Activated CD4-positive, CD25-positive, alpha-beta regulatory T cell (primary cell): ENCODE measurements at places on chromosomes 5 and 9.

DNA sequence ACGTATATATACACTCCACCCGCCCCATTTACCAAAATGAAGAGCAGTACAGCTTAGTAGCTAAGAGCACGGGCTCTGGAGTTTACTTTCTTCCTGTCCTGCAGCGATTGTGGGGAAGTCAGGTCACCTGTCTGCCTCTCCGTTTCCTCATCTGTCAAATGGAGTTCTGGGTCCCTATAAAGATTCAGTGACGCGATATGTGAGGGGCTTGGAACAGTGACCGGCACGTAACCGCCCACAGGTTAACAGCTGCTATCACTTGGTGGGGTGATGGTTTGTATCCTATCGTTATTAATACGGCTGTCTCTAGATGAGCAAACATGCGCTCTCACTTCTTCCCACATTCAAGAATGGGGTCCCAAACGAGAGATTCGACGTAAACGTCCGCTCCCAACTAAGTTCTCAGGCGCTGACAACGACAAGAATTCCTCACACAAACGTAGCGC, 426 bp downstream of the FAM114A2 start:
- no peak for DNase-seq

DNA sequence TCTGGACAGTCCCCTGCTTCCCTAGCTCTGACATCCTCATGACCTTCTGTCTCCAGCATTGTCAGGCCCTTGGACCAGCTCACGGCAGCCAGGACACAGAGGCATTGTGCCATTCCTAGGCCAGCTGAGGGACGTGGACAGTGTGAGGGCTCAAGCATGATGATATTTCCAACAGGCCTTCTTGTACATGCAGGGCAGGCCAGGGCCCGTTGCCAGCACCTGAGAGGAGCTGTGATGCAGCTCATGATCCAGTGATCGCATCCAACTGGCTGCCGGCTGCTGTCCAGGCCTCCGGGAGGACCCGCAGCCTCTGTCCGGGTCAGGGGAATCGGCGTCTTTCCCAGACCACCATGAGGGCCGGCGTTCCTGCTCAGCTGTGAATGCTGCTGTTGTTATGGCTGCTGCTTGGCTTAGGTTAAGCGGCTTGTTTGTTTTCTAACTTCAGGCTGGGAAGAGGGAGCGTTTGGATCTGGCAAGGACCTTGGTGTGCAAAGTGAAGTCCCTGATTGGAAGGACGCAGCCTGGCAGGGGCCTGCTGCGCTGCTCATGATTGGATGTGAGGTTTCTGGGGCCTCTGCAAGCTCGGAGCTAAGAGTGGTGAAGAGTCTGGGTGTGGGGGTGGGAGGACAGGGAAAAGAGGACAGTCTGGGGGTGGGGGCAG, 53.8 kb downstream of the PDZD2 start:
- DNase-seq = no peak

- no peak for DNase-seq
Measured at GRCh38 chr5:105350486-105351140, 1788.0 kb upstream of the NUDT12 start.

DNA sequence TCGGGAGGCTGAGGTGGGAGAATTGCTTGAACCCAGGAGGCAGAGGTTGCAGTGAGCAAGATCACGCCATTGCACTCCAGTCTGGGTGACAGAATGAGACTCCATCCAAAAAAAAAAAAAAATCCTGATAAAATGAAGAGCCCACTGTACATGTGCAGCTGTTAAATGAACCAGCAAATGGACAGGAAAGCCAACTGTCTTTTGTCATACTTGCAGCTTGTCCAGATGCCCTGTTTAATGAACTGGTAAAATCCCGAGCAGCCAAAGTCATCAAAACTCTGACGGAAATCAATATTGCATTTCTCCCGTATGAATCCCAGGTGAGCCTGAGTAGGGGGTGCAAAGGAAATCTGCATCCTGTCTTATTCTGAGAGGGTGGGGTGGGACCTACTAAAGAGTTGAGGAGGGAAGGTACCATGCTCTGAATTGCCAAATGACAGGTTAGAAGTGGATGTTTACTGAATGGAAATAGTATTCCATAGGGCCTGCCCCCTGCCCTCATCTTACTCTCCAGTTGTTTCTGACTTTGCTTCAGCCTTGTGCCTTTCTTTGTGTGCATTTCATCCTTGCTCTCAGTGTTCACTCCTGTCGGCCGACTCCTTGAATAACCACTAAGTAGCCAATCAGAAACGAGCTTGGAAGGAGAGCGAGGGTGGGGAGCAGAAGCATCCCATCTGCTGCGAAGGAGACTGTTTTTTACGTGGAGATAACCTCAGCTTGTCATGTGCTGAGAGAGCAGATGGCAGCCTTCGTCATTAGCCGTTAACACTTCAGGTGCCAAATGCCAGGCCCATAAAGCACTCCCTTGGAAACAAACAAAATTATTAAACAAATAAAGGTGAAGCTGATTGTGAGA, 45.7 kb upstream of the CFAP157 start:
- DNase-seq = no peak

DNA sequence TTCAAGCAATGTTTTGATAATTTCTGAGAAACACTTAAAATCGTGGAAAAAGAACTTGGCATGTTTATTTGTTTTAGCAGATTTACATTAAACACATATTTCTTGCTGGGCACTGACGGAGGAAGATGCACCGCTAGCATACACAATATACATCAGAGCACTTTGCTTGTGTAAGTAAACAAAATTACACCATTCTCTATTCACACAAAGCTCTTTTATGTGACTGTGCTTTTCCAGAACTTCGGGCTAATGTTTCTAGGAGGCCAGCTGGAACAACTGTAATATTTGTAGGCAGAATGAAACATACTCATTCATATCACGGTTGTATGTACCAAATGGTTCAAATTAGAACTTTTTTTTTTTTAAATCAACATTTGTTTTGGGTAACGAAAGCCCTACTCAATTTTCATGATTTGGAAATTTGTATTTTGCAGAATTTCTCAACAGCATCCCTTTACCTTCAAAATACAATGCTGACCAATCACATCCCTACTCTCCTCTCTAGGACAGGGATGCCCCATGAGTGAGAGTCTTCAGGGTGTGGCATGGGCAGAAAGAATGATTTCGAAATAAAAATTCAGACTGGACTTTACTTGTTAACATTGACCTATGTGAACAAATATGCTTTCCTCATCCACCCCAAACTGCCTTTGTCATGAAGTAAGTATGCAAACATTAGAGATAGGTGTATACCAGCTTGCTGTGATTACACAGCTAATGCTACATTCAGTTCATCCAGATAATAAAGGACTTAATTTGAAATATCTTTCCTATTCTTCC, 425.1 kb downstream of the BNC2 start:
- DNase-seq = no peak

- no peak for DNase-seq
Measured at GRCh38 chr5:97097326-97098230, 44.8 kb downstream of the LIX1 start.

DNA sequence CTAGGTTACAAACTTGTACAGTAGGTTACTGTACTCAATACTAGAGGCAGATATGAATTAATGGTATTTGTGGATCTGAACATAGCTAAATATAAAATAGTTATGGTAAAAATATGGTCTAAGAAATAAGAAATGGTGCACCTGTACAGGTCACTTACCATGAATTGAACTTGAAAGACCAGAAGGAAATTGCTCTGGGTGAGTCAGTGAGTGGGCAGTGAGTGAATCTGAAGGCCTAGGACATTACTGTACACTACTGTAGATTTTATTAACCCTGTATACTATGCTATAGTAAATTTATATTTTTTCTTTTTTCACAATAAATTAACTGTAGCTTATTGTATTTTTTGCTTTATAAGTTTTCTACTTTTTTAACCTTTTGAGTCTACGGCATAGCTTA, 1020.4 kb downstream of the CDH18 start:
- DNase-seq = no peak

DNA sequence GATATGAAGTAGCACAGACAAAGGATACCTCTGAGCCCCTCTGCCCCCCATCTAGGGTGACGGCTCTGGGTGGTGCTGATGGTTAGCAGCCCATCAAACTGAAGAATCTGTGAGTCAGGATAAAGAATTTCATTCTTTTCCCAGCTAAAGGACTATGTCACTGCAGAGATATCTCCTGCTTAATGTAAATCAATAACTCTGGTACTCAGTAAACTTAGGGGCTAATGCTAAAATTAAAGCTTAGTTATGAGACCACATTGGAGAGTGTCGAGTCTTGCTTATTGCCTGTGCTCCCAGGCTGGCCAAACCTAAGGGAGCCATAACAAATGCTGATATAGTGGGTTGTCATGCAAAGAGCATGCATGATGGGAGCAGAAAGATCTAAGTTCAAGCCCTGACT, 25.6 kb upstream of the ACTBL2 start:
- DNase-seq = no peak
